ENCODE measurements at places on chromosomes 3 and 15.

DNA sequence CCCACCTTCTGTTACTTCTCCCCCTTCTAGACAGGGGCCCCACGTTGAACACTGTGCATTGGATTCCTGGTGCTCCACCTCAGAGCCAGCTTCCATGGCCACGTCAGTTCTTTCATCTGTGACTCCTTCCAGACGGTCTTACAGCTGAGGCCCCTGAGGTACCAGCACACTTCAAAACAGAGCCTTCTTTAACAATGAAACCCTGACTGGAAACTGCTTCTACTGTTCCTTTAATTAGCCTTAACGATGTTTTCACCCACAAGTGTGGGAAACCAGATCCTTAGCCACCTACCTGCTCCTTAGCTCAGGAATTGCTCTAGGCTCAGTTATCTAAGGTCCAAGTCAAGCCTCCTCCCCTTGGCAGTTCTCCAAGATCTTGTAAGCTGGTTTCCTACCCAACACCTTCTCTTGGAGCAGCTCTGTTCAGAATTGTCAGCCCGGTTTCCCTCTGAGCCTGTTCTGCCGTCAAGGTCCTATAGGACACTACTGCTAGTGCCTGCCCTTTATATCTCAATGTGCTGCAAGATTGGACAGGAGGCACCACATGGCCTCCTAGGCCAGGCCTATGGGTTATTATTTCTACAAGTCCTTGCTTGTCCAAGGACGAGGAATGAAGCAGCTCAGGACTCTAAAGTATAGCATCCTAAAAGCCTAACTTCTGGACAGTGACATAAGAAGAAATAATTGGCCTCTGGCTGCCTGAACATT lies 80.7 kb downstream of the FMN1 start:
- no peak for DNase-seq

DNA sequence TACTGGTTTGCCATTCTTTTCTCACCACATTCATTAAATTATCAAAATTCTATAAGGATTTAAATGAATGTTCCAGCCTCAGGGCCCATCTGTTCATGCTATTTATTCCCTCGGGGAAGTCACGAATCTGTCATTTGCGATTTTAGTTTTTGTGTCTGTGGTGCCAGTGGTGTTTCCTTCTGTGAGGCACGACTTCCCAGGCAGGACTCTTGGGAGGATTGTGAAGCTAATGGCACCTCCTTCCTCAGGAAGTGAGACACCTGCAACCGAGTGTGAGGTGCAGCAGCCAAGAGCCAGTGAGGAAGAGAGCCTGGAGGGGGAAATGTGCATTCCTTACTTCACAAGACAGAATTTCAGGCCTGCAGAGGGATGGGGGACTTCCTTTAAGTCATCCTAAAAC lies 24.1 kb downstream of the SV2B start:
- DNase-seq = no peak

DNA sequence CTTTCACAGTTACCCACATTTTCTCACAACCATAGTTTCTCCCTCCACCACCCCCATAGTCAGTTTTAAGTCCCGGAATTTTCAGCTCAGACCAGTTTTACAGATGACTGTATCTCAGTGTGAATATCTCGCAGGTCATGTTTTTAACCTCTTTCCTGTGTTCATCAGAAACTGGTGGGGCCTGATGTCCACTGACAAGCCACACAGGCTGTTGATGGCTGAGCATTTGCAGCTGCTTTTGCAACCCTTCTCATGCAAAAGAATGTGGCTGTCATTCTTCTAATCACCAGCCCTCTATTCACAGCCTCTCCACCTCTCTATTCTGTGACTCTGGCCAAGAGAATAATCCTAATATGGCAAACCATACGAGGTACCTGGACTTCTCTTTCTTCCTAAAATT lies 8.5 kb downstream of the GYG1 start:
- DNase-seq = no peak

DNA sequence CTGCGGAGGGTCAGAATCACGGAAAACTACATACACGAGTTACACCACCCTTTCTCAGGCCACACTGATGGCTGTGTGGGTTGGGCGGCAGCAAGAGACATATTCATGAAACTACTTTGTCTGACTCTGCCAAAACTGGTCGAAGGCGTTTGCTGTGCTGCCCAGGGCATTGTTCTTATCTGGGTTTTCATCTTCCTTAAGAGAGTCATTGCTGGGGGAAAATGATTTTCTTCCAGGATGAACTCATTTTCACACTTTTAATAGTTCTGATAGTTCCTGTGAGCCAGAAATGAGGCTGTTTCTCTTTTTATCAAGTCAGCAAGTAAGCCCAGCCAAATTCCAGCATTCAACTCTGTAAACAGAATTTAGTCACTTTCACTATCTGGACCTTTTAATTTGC lies 47.6 kb downstream of the TRIM71 start:
- DNase-seq = no peak

DNA sequence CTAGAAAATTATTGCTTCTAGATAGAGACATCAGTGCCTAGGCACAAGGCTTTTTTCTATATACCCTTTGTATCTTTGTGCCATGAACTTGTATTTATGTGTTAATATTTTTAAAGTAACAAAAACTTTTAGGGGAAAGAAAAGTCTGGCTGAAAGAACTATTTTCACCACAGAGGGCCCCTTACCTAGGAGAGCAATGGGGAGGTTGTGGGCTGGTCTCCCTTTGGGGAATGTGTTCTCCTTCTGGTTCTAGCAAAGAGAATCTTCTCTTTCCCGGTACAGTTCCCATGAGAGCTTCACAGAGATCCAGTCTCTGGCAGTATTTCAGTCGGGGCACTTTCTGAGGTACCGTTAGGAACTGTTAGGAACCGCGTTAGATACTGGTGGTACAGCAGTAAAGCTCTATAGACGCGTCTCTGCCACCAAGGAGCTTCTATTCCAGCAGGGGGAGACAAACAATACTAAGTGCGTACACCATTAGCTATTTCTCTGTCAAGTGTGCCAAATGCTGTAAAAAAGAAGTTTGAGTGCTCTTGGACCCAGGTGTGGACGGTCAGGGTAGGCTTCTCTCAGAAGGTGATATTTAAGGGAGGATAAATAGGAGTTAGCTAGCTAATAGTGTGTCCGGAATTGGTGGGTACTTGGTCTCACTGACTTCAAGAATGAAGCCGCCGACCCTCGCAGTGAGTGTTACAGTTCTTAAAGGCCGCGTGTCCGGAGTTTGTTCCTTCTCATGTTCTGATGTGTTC lies 4.6 kb upstream of the EPB42 start:
- DNase-seq = no peak

- no peak for DNase-seq
Observed at GRCh38 chr3:141642215-141642614, 95.9 kb upstream of the RNF7 start.

- no peak for DNase-seq
Observed at GRCh38 chr3:148369381-148369780, 328.3 kb upstream of the AGTR1 start.

GRCh38 chr3:29531644-29532043 lies 250.8 kb downstream of the RBMS3 start:
- no peak for DNase-seq

- DNase-seq = no peak
Observed at GRCh38 chr3:150223558-150223957, 184.5 kb upstream of the TSC22D2 start.
